ENCODE measurements at places on chromosomes 13 and 19. TPM values are rescaled to one million over a fixed set of nuclear protein-coding genes. Genes with fewer than 3 reads are reported as not detected.

- no peaks in the 10 kb centered on the region for H3K4me1 ChIP-seq
- H3K4me3 ChIP-seq, result no peak overlapping the region
- no peak overlapping the region for H3K27ac ChIP-seq
- DNase-seq, result no peak
- no peaks in the 10 kb centered on the region for H3K27me3 ChIP-seq
Observed at GRCh38 chr19:31264041-31264778, 85.0 kb downstream of the TSHZ3 start.

DNA sequence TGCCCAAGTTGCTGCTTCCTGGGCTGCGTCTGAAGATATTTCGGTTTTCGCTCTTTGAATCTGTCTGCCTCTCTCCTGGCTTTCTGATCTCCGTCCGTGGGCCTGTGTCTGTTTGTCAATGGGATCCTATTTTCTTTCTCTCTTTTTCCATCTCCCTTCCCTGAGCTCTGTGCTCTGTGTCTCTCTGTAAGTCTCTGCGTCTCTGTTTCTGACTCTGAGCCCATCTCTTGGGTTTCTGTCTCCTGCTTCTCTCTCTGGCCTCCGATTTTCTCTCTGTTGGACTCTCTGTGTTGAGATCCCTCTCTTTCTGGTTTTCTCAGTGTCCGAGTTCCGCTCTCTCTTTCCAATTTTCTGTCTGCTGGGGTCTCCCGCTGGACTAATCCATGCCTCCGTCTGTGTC lies 1.7 kb downstream of the PRKCG start:
- H3K4me3 ChIP-seq, result no peak overlapping the region
- DNase-seq, result no peak
- H3K27me3 ChIP-seq, result no peaks in the 10 kb centered on the region
- no peaks in the 10 kb centered on the region for H3K4me1 ChIP-seq
- H3K36me3 ChIP-seq, result no peaks in the 10 kb centered on the region

- no peak for DNase-seq
- no peaks in the 10 kb centered on the region for H3K27me3 ChIP-seq
- peak overlapping the region; percentile 81 for H3K27ac ChIP-seq
- no peaks in the 10 kb centered on the region for H3K36me3 ChIP-seq
- peak overlapping the region; percentile 65 for H3K4me3 ChIP-seq
Observed at GRCh38 chr19:8366961-8367326, 3.0 kb downstream of the ANGPTL4 start.

GRCh38 chr13:50189450-50189849 lies 174.2 kb downstream of the KCNRG start:
- H3K27ac ChIP-seq, result no peak overlapping the region
- H3K4me1 ChIP-seq, result no peaks in the 10 kb centered on the region
- H3K4me3 ChIP-seq, result no peak overlapping the region
- no peaks in the 10 kb centered on the region for H3K27me3 ChIP-seq

- no peak overlapping the region for H3K27ac ChIP-seq
- peaks cover 7% of the 10 kb centered on the region for H3K4me1 ChIP-seq
- no peaks in the 10 kb centered on the region for H3K36me3 ChIP-seq
- peak overlapping the region; percentile 98 for H3K4me3 ChIP-seq
- no peak for DNase-seq
- H3K27me3 ChIP-seq, result no peaks in the 10 kb centered on the region
Observed at GRCh38 chr19:345320-345879, 804 bp upstream of the MIER2 start.

GRCh38 chr13:44017756-44018309 lies 138.1 kb downstream of the LACC1 start:
- no peak overlapping the region for H3K4me3 ChIP-seq
- H3K36me3 ChIP-seq, result no peaks in the 10 kb centered on the region
- H3K4me1 ChIP-seq, result no peaks in the 10 kb centered on the region
- no peak for DNase-seq

- peak overlapping the region; percentile 89 for H3K27ac ChIP-seq
- no peaks in the 10 kb centered on the region for H3K27me3 ChIP-seq
- peak; percentile 98 for DNase-seq
Observed at GRCh38 chr19:52188822-52189734, 774 bp upstream of the PPP2R1A start.

GRCh38 chr13:98004107-98004506 lies 50.6 kb downstream of the IPO5 start:
- H3K27ac ChIP-seq, result no peak overlapping the region
- no peaks in the 10 kb centered on the region for H3K27me3 ChIP-seq
- H3K4me3 ChIP-seq, result no peak overlapping the region
- no peaks in the 10 kb centered on the region for H3K4me1 ChIP-seq

- no peaks in the 10 kb centered on the region for H3K36me3 ChIP-seq
- no peaks in the 10 kb centered on the region for H3K27me3 ChIP-seq
- H3K4me3 ChIP-seq, result no peak overlapping the region
- H3K4me1 ChIP-seq, result no peaks in the 10 kb centered on the region
- H3K27ac ChIP-seq, result no peak overlapping the region
- no peak for DNase-seq
Observed at GRCh38 chr13:56271686-56272085, 869.0 kb upstream of the PRR20A start.

DNA sequence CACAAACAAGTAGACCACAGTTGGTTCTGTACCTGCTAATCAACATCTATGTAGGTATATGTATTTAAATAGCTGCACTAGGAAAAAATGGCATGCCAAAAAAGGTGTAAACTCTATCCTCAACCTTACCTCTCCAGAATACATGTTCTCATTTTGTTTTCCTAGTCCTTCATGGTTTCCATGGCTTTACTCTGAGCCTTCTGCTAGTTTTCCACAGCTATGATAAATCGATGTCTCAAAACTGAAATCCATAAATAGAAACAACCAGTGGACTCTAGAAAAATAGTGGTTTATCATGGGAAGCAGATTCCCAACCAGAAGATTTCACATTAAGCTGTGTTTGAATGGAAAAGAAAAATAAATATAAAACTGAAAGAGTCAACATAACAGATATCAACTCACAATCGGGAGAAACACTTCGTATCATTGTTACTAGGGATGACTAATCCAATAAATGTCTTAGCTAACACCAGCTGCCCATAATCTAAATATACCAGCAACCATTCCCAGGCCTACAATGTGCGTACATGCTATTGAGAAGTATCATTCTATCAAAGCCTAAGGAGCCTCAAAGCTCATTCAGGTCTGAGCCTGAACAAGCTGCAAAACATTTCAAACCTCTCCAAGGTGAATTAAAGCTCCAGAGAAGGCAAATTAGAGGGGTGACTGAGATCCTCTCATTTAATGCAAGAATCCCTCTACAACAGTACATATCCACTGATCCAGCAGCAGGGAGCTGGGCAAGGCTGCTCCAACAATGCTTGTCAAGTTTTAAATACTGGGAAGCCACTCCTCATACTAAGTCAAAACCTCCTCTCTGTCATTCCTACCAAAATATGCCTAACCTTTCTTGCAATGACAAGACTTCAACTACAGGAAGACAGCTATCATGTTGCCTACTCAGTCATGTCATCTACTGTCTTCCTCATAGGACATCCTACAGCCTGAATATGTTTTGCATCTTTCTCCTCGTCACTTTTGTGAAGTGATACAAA lies 90.2 kb downstream of the KCTD12 start:
- H3K36me3 ChIP-seq, result no peaks in the 10 kb centered on the region
- H3K4me3 ChIP-seq, result no peak overlapping the region
- H3K4me1 ChIP-seq, result no peaks in the 10 kb centered on the region
- H3K27ac ChIP-seq, result no peak overlapping the region

- H3K36me3 ChIP-seq, result no peaks in the 10 kb centered on the region
- H3K27ac ChIP-seq, result peak overlapping the region; percentile 62
- no peaks in the 10 kb centered on the region for H3K4me1 ChIP-seq
- H3K4me3 ChIP-seq, result no peak overlapping the region
Observed at GRCh38 chr13:48578516-48579164, 45.8 kb upstream of the RCBTB2 start.

- no peaks in the 10 kb centered on the region for H3K27me3 ChIP-seq
- H3K4me3 ChIP-seq, result no peak overlapping the region
- no peak for DNase-seq
- H3K27ac ChIP-seq, result no peak overlapping the region
Observed at GRCh38 chr13:106047859-106048258, 487.6 kb downstream of the EFNB2 start.

GRCh38 chr13:72384186-72384823 lies 343.1 kb downstream of the MZT1 start:
- H3K4me1 ChIP-seq, result no peaks in the 10 kb centered on the region
- H3K36me3 ChIP-seq, result no peaks in the 10 kb centered on the region
- no peak for DNase-seq
- H3K27ac ChIP-seq, result no peak overlapping the region
- H3K4me3 ChIP-seq, result no peak overlapping the region
- H3K27me3 ChIP-seq, result no peaks in the 10 kb centered on the region

DNA sequence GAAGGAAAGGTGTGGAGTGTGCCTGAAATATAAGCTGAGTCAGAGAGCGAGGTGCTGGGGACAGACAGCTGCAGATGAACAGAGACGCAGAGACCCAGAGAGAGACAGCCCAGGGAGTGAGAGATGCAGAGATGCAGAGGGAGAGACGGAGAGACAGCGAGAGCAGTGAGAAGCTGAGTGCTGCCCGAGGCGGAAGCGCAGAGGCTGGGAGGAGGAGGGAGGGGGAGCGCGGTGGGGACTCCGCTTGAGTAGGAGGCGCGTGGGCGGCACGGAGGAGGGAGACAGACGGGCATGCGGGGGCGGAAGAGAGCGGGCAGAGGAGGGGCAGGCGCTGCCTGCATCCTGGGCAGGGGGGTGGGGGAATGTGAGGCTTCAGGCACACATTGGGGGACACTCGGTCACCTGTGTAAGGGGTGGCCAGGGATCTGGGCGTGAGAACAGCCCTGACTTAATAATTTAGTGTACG lies 25.7 kb downstream of the SLC8A2 start:
- DNase-seq, result no peak
- no peak overlapping the region for H3K27ac ChIP-seq
- H3K36me3 ChIP-seq, result no peaks in the 10 kb centered on the region
- no peak overlapping the region for H3K4me3 ChIP-seq
- H3K4me1 ChIP-seq, result no peaks in the 10 kb centered on the region

GRCh38 chr19:44666852-44667556 lies 4.3 kb upstream of the CEACAM19 start:
- no peak overlapping the region for H3K4me3 ChIP-seq
- no peaks in the 10 kb centered on the region for H3K4me1 ChIP-seq
- no peaks in the 10 kb centered on the region for H3K36me3 ChIP-seq
- no peak overlapping the region for H3K27ac ChIP-seq

- H3K4me1 ChIP-seq, result no peaks in the 10 kb centered on the region
- no peak overlapping the region for H3K27ac ChIP-seq
- no peak overlapping the region for H3K4me3 ChIP-seq
- H3K36me3 ChIP-seq, result no peaks in the 10 kb centered on the region
- no peak for DNase-seq
- H3K27me3 ChIP-seq, result no peaks in the 10 kb centered on the region
Observed at GRCh38 chr19:10471909-10472308, 31.2 kb downstream of the KEAP1 start.

DNA sequence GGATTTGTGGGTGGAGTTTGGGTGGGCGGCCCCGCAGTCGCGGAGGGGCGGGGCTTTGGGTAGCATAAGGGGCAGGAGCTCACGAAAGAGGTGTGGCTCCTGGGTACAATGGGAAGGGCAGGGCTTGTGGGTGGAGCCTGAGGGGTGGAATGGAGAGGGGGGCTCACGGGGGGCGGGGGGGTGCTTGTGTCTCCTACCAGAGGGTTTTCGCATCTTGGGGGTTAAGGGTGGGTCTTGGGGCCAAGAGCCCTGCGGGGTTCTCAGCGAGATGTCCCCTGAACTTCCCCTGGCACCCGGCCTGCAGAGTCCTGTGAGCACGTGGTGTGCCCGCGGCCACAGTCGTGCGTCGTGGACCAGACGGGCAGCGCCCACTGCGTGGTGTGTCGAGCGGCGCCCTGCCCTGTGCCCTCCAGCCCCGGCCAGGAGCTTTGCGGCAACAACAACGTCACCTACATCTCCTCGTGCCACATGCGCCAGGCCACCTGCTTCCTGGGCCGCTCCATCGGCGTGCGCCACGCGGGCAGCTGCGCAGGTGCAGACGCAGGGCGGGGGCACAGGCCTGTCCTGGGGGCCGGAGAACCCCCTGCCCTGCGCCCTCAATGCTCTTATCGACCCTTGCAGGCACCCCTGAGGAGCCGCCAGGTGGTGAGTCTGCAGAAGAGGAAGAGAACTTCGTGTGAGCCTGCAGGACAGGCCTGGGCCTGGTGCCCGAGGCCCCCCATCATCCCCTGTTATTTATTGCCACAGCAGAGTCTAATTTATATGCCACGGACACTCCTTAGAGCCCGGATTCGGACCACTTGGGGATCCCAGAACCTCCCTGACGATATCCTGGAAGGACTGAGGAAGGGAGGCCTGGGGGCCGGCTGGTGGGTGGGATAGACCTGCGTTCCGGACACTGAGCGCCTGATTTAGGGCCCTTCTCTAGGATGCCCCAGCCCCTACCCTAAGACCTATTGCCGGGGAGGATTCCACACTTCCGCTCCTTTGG lies 5.1 kb downstream of the FSTL3 start:
- H3K4me1 ChIP-seq, result peaks cover 9% of the 10 kb centered on the region
- H3K27ac ChIP-seq, result peak overlapping the region; percentile 90
- H3K36me3 ChIP-seq, result no peaks in the 10 kb centered on the region

- no peak overlapping the region for H3K27ac ChIP-seq
- H3K27me3 ChIP-seq, result no peaks in the 10 kb centered on the region
- H3K4me1 ChIP-seq, result no peaks in the 10 kb centered on the region
- no peak for DNase-seq
- no peaks in the 10 kb centered on the region for H3K36me3 ChIP-seq
Observed at GRCh38 chr13:113791226-113791625, 32.2 kb downstream of the TMEM255B start.

DNA sequence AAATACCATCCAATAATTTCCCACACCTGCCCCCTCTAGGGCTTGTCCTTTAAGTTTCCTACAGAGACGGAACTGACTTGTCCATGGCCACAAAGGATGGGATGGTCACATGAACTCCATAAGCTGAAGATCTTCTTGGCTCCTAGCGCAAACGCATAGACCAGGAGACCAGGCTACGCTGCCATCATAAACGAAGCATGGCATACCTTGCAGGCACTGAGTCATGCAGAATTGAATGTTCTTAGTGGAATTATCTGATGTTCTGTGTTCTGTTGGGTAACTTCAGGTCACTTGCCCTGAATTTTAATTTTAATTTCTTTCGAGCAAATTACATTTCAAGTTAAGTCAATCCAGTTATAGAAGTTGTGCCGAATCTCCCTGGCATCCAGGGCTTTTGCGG lies 96.4 kb upstream of the STARD13 start:
- no peaks in the 10 kb centered on the region for H3K27me3 ChIP-seq
- H3K4me1 ChIP-seq, result no peaks in the 10 kb centered on the region
- no peak for DNase-seq

GRCh38 chr13:113912596-113912995 lies 48.7 kb upstream of the GAS6 start:
- no peak overlapping the region for H3K27ac ChIP-seq
- no peaks in the 10 kb centered on the region for H3K36me3 ChIP-seq
- H3K4me1 ChIP-seq, result no peaks in the 10 kb centered on the region
- DNase-seq, result no peak
- H3K4me3 ChIP-seq, result no peak overlapping the region

- H3K4me3 ChIP-seq, result no peak overlapping the region
- no peaks in the 10 kb centered on the region for H3K36me3 ChIP-seq
- no peaks in the 10 kb centered on the region for H3K4me1 ChIP-seq
- H3K27ac ChIP-seq, result no peak overlapping the region
Observed at GRCh38 chr13:32515246-32515645, 23.3 kb downstream of the N4BP2L2 start.

PROZ gene
- not detected for total RNA-seq

C19orf81 gene
- total RNA-seq, result not detected

DACT3 gene
- 1.9 TPM for total RNA-seq

EXOC3L2 gene
- 0.64 TPM for total RNA-seq

INSL3 gene
- 0.66 TPM for total RNA-seq

RNF225 gene
- not detected for total RNA-seq

MCF2L gene
- total RNA-seq, result 77.3 TPM

GPR4 gene
- total RNA-seq, result 8.8 TPM

RGCC gene
- total RNA-seq, result 95.7 TPM

MAST3 gene
- total RNA-seq, result 5.6 TPM
